ENCODE measurements at places on chromosomes 12 and 14.

DNA sequence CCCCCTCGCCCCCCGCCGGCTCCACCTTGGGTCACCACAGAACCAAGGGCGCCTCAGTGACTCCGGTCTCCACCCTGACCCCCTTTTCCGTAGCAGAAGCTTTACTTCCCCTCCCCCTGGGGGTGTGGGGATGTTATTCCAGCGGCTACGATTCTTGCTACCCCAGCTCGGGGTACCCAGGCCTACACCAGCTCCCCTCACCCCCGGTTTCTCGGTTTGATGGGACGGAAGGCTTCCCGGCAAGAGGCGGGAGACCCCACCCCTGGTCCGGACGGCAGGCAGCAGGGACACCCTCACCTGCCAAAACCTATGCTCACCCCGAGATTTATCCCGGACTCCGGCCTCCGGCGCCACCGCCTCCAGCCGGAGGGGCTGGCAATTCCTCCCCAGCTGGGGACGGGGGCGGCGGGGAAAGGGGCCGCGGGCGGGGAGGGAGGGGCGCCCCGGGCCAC, 619 bp downstream of the RAB15 start:
- DNase-seq = no peak

DNA sequence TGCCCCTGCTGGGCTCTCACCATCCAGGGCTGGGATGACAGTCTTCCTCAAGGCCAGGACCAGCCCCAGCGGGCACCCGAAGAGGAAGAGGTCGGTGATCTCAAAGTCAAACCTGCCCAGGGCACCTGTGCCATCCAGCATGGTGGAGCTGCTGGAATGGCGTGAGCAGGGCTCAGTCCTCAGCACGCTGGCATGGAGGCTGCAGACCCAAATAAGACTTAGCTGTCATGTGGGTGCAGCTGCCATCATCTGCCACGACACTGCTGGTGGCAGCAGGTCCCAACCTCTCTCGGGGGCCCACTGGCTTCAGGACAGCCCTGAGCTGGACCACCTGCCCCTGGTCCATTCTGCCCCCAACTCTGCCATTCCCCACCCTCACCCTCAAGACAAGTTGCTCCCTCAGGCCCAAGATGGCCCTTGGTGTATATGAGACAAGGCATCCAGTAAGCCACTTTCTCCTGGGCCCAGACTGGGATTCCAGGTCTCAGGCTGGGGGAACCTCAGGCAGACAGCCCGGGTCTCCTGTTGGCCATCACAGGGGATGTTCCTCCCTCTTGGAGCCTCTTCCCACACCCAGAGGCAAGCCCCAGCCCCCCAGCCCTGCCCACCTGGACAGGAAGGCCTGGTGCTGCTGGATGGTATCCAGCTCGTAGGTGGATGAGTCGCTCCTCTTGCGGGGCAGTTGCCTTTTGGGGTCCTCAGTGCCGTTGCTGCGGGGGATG, 14.5 kb downstream of the ARL6IP4 start:
- no peak for DNase-seq

DNA sequence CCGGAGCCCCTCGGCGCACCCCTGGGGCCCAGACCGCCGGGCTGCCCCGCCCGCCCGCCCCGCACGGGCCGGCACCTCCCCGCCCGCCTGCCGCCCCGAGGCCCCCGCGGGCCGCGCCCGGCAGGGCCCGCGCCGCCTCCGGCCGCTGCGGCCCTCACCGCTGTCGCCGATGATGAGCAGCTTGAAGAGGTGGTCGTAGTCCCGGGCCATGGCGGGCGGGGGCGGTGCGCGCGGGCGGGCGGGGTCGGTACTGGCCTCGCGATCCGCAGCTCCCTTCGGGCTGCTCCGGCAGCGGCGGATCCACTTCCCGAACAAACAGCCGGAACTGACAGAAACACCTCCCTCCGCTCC, at the start of gene RAB35:
TSS of gene RAB35 (minus strand) at position 313 of the 351 bp plus-strand sequence. CDS start at position 210, 103 bp downstream.
- no peak for DNase-seq

GRCh38 chr12:119894916-119895315, 17.8 kb upstream of the CIT start:
- DNase-seq = no peak

GRCh38 chr14:93937519-93937918, 10.4 kb downstream of the FAM181A start:
- DNase-seq = no peak

DNA sequence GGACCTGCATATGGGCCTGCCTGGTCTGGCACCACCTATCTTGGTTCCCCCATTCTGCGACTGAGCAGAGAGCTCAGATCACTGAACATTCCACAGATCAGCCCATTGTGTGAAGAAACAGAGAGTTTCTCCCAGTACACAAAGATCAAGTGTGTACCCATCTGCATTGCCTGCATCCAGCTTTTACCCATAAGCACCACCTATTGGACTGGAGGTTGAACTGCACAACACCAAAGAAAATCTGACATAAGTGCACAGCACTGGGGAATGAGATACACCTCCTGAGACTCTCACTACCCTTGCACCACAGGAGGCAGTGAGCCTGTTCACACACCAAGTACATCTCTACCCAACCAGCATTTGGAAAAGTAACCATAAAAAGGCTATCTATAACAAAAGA, 362.6 kb upstream of the CLEC14A start:
- no peak for DNase-seq

GRCh38 chr14:99698642-99699041, 14.5 kb downstream of the CYP46A1 start:
- no peak for DNase-seq

DNA sequence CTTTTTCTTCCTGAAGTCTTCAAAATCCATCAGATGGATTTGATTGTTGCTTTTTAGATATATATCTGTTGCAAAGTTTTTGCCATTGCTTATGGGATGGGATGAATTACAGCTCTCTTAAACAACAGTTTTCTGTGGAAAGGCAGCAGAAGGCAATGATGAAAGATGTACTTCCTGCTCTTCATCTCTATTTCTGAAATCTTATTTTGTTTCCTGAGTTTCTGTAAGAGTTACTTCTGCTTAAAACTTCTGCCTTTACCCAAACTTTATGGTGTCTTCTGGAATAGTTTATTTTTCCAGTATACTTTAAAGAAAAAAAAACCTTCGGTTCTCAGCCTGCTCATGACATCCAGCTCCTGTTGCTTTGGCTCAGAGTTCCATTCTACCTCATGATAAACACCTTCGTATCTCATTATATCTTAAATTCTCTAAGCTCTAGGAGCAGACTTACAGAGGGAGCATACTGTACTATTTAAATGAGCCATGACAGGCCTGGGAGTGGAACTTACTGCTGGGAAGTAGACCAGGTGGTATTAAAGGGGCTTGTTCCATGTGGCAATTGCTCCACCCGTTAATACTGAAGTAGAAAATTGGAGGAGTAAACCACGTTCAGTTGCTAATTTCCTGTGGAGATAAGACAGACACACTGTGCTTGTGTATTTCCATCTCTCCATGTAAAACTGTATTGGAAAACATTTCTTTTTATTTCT, 288.4 kb downstream of the FBXL14 start:
- no peak for DNase-seq

GRCh38 chr12:22518060-22518719, 26.2 kb downstream of the C2CD5 start:
- no peak for DNase-seq

DNA sequence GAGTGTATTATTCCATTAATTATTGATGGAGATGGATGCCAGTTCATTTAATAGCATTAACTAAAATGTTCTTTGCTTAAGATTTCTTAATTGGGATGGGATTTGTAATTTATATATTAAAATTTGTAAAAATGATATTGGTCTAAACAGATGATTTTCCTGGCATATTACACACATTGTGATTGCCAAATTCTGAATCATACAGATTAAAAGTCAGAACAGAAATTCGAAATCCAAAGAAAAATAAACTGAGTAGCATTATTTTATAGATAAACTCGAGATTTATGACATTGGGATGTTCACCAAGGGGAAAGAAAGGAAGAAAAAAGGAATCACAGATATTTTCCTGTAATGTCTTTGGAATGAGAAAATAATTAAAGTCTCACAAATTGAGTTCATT, 481.1 kb downstream of the CCER1 start:
- no peak for DNase-seq

DNA sequence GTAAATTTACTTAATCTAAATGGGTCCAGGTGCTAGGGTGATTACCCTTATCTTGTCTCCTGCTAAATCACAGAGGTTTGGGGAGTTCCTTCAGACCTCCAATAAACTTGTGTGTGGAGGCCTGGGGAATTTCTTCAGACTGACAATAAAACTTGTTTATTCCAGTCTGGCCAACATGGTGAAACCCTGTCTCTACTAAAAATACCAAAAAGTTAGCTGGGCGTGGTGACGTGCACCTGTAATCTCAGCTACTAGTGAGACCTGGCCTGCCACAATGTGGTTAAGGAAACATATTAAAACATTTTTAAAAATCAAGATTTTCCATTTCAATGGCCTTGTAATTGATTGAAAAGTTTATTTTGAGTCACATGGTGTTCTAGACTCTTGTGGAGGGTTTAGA, 126.9 kb upstream of the FGD4 start:
- DNase-seq = no peak

Data from activated naive CD4-positive, alpha-beta T cell treated with anti-CD3 and anti-CD28 coated beads for 36 hours (primary cell).